Activated effector memory CD4-positive, alpha-beta T cell treated with Interleukin-2 at 50 U/mL for 16 hours (primary cell): ENCODE measurements at places on chromosomes 7 and 10.

- no peak for DNase-seq
Observed at GRCh38 chr10:124736491-124737136, 7.6 kb downstream of the FAM53B start.

- no peak for DNase-seq
Observed at GRCh38 chr10:15789793-15790525, 70.2 kb upstream of the ITGA8 start.

- no peak for DNase-seq
Observed at GRCh38 chr7:157859915-157860314, 523.1 kb downstream of the DNAJB6 start.

DNA sequence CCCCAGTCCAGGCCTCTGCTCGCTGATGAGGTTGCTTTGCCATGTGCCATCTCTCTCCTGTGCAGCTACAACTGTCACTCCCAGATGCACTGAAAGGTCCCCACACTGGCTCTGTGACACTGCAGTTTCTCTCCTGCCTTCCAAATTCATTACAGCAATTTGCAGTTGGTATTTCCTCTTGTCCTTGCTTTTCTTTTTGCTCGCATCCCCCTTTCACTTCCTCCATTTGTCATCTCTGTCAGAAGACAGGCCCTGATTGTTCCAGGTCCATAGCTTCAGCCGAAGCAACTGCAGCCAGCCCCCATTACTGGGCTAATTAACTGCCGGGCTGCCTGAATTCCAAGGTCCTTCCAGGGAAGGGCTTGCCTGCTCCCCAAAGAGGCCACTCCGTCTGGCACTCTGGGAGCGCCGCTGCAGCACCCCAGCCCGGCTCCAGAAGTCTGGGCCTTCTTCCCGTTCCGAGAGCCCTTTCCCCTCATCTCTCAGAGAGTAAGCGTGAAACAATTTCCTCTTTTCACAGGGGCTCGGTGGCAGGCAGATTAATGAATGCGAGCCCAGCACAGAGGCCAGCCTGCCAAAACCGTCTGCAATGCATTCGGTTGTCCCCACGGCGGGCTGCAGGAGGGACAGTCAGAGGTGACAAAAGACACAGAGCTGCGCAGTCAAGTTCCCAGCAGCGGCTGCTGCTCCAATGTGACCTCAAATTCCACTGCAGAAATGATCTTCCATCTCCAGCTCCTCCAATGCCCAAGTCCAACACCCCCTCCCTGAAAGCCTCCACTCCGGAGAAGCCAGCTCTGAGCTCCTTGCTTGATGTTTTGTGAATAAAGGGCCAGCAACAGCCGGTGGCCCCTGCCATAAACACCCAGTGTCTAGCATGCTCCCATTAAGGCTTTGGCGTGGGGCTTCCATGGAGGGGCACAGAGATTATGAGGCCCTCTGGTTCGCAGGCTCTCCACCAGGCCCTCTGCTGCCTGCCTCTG, 279.4 kb upstream of the HABP2 start:
- no peak for DNase-seq

- no peak for DNase-seq
Observed at GRCh38 chr7:2966466-2967078, 77.1 kb downstream of the CARD11 start.
